ENCODE measurements at places on chromosomes 7 and 10.

- DNase-seq, result no peak
Observed at GRCh38 chr7:155459700-155460461, 2.0 kb downstream of the EN2 start.

- DNase-seq, result no peak
Observed at GRCh38 chr10:93462881-93463280, 19.3 kb downstream of the MYOF start.

GRCh38 chr10:52474265-52474664 lies 160.2 kb downstream of the DKK1 start:
- no peak for DNase-seq

GRCh38 chr7:129090300-129090907 lies 35.5 kb upstream of the TNPO3 start:
- DNase-seq, result no peak

DNA sequence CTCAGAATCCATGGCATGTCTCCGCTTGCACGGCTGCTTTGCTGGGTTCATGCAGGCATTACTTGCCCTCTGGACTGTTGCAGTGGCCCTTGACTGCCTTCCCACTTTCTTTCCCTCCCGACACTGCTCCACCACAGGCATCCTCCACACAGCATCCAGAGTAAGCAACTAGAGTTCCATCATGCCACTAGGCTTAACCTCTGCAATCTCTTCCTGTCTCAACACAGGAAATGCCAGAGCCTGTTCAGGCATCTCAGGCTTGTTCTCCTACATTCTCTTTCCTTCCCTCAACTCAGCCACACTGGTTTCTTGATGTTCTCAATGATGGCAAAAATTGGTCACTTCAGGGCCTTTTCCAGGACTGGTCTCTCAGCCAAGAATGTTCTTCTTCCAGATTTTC lies 284.5 kb upstream of the KLF6 start:
- no peak for DNase-seq

- no peak for DNase-seq
Observed at GRCh38 chr10:5305374-5305773, 59.4 kb upstream of the UCN3 start.

- DNase-seq, result no peak
Observed at GRCh38 chr7:140074780-140075179, 12.0 kb upstream of the PARP12 start.

DNA sequence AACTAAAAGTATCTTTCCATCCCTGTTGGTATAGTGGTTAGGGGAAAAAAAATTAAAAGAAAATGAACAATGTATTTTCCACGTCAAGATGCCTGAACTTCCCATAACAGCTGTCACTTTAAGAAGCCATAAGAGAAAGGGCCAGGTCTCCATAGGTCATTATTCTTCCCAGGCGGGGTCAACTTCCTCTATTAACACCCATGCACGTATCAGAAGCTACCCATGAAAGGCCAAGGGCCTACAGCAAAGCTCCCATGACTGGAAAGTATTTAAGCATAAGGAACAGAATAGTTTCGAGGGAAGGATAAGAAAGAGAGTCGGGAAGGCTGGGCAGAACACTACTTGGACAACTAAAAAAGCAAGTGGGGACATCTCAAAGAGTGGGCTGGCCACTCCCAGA lies 40.1 kb downstream of the RBM28 start:
- no peak for DNase-seq

DNA sequence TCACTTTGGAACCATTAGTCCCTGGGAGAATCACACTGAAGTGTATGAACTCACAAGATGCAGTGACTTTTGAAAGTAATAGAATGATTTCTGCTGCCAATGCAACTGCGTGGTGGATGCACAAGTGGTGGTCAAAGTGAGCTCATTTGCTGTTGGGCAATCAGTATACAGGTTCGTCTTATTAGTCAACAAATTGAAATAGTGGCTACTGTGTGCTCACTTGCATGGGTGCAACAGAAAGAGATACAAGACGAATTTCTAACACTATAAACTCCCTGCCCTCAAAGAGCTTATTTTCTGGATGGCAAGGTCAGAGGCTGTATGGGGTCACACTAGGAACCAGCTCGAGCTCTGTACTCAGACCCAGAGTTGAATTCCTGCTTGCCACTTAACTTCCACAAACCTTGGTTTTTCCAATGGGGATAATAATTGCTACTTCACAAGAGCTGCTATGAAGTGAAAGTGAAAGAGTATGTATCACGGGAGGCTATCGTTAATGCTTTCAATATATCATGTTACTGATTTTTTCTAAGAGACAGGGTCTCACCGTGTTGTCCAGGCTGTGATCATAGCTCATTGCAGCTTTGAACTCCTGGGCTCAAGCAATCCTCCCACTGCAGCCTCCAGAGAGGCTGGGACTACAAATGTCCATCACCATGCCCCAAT lies 8.3 kb upstream of the BCL7B start:
- no peak for DNase-seq

- no peak for DNase-seq
Observed at GRCh38 chr10:108427146-108427545, 1262.6 kb upstream of the SORCS1 start.

DNA sequence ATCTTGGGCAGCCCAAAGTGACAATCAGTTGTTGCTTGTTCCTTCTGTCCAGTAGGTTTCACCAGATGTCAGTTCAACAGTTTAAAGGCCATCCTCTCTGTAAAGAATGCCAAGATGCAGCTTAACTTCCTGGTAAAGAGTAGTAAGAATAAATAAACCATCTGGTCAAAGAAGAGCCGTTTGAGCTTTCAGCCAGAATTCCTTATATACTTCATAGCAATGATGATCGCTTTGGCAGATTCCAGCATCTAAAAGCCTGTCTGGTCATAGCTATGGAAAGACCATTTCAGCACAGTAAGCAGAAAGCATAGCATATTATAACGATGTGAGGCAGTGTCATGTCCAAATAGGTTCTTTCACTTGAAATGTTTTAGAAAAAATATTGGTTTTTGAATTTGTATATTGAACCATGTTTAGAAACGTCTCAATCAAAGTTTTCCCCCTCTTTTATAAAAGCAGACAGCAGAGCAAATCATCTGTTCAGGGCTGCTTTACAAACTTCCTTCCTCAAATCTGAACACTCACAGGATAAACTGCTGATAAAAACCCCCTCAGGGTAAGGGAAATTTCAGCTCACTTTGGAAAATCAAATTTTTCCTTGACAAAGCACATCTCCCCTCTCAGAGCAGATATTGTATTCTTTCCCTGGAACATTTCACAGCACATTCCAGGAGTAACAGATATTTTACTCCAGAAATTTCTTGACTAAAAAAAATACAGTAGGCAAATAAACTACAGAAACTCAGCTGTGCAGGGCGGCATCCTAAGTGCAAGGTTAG lies 184.1 kb downstream of the NOC3L start:
- DNase-seq, result no peak

DNA sequence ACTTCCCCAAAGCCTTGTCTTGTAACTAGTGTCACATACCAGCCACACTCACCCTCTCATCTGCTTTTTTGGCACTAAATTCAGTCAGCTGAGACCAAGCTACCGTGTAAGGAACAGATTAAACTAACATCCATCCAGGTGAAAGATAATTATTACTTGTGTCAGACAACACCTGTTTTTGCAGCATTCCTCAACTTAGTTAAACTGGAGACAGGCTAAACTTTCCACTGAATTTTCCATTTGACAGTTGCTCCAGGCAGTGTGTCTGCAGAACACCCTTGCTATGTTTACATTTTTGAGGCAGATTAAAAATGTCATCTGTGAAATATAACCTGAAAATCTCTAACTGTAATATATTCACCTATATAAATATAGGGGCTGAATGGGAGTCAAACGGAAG lies 73.6 kb downstream of the CYP26A1 start:
- DNase-seq, result no peak

- DNase-seq, result no peak
Observed at GRCh38 chr10:86130737-86131475, 235.7 kb downstream of the GRID1 start.

DNA sequence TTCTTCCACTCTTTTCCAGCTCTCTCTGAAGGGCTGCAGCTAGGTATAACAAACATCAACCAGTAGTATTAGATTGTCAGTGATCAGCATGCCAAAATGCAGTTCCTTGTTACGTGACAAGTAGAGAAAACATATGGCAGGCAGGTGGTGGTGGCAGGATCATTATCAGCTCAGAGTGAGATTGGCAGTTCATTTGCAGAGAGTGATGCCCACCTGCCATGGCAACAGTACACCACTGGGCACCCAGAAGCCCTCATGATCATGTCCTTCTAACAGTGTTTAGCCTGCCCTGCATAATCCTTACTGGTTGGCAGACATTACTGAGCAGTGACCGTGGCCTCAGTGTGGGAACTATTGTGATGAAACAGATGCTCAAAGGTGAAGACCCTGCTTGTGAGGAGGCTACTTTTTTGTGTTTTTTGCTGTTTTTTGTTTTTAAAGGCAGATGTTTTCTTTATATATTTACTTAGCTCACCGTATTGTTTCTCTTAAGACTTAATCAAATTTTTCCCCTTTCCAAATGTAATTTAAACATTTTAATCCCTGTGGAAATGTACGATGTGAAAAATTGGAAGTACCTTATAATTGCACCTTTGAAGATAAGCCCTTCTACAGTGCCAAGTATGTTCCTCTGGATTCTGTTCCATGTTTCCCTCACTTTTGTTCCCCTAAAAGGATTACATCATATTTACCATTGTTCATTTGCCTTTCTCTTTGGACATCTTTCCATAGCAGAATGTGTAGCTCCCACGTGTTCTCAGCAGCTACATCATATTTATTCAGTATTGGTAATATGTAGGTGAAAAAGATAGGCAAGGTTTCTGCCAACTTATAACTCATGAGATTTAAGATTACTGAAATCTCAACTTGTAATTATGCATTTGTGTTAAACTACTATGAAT lies 179.6 kb downstream of the SND1 start:
- no peak for DNase-seq

DNA sequence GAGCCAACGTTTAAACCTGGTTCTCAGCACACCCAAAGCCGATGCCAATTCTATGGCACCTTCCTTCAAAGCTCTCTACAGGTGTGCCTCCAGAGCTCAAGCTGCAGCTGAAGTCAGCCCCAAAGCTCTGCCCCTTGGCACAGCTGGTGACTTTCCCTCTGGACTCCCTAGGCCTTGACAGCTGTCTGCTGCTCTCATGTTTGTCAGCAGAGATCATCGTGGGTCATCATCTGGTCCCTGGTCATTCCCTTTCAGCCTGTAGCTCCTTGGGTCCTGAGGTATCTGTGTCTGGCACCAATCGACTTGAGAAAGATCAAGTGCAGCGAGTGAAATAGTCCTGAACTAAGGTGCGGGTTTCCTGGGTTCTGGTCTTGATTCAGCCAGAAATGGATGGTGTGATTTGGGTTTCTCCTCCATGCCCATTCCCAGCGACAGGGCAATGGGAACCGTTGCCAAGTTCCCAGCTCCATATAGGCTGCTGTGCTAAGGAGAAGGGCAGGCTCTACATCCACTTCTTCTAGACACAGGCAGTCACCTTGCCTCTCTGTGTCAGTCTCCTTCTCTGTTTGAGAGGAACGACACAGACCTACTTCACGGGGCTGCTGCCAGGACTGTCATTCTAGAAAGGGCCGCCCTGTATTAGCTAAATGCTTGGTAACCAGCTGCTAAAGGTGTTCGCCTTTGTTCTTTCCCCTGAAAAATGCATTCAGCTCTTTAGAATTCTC lies 3.6 kb downstream of the PKD1L1 start:
- no peak for DNase-seq

Data from D721Med (cell line).